Thoracic aorta (tissue), 2 donors: ENCODE measurements at places on chromosomes 3 and 15. TPM values are rescaled to one million over a fixed set of nuclear protein-coding genes. Genes with fewer than 3 reads are reported as not detected.

Gene ACP3
- 5.6 TPM for total RNA-seq

Gene MAP1A
- 29.8 TPM for total RNA-seq

Gene ADGRG7
- total RNA-seq, result not detected

Gene SAXO2
- not detected for total RNA-seq

Gene CKMT1B
- total RNA-seq, result not detected

Gene LRRC2
- 0.42 TPM for total RNA-seq

Gene ADCY5
- total RNA-seq, result 104 TPM

Gene PLA2G4E
- not detected for total RNA-seq
